ENCODE measurements at places on chromosomes 6 and 20.

GRCh38 chr6:101883505-101883904 is 490.0 kb downstream of the GRIK2 start:
- no peak for DNase-seq

- DNase-seq = peak; percentile 99
These were observed 17.0 kb downstream of the GPX5 start for GRCh38 chr6:28542440-28543296.

DNA sequence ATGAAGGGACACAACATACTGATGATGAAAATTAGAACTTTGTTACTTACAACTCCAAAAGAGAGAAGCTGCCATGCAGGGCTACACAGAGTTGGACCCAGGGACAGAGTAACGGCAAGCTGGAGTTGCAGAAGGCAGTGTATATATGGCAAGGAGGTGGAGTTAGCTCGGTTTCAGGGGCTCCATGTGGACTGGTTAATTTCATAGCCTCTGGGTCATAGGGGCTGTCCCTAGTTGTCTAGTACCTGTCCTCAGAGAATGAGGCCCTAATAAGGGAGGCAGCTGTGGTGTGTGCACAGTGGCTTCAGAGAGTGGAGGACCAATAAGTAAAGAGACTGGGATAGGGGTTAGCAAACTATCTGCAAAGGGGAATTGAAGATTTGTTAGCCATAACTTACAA is 7.9 kb upstream of the ZSCAN12 start:
- no peak for DNase-seq

- DNase-seq = no peak
These were observed 44.8 kb upstream of the IYD start for GRCh38 chr6:150324044-150324443.

DNA sequence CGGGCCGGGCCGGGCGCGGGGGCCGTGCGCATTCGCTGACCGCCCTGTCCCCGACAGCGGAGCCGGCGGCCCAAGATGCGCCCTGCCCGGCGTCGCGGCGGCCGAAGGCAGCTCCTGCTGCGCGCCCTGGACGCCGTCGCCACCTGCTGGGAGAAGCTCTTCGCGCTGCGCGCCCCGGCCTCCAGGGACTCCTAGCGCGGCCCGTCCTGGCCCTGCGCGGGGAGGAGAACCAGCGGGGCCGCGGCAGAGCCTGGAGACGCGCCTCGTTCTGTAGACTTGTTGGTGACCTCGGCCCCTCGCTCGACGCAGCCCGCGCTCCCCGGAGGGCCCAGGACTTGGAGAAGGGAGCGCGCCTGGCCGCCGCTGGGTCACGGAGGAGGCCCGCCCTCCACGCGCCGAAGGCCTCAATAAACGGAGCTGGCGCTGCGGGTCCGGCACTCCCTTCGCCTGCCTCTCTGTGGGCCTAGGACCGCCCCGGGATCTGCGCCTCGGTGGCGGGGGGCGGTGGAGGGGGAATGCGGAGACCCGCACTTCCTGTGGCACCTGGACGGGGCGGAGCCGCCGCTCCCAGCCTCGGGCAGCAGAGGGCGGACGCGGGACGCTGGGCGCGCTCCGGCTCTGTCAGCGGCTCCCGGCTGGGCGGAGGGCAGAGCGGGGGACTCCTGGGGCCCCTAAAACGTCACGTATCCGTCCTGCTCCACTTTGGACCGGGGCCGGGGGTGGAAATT is 2.7 kb downstream of the C20orf204 start:
- peak; percentile 78 for DNase-seq

DNA sequence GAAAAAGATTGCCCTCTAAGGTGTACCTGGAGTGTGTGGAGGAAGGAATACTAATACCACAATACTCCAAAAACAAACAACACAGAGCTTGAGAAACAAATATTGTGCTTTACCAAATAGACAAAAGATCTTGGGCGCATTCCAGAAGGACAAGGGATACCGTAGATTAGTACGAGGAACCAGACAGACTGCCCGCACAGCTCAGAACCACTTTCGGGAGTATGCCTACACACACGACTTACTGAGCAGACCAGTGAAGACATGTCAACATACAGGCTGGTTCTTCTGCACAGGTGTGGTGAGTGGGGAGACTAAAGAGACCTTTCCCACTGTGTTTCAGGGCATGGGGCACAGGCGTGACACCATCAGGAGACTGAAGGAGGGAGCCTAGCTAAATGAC is 15.8 kb upstream of the FOXQ1 start:
- no peak for DNase-seq

- no peak for DNase-seq
These were observed 404.3 kb upstream of the SLC35B3 start for GRCh38 chr6:8839626-8840025.

DNA sequence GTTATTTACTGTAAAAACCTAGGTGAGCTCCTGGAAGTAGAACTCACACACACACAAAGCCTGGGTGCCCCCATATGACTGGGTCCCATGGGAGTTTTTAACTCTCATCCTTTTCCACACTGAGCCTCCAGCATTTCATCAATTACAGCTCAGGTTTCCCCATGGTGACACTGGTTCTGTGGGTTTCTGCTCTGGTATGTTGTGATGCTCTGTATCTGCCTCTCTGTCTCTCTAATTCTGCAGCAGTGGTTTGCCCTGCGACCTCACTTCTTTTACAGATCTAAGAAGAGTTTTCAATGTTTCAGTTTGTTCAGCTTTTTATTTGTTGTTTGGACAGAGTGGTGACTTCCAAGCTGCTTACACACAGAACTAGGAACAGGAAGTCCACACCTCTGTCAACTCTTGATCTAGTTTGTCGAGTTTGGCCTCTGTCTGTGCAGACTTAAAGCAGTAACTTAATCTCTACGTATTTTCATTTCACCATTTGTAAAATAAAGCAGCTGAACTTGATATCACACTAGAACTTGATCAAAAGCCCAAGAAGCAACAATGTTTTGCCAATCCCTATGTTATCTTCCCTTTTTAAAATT is 554.3 kb downstream of the EPHA7 start:
- no peak for DNase-seq

DNA sequence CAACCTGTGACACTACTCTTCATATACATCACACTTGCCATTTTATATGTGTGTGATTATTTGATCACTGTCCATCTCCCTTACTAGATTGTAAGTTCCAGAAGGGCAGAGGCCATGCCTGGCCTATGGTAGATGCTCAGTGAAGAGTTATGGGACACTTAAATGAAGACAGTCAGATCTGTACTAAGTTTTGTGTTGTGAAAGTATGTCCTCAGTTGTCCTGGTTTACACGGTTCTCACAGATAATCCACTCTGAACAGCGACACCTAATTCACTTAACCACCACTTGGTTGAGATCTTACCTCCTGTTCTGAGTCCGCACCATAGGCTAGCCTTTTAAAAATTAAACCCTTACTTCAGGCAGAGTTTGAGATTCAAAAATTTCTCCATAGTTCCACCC is 434.1 kb upstream of the SOX4 start:
- no peak for DNase-seq

DNA sequence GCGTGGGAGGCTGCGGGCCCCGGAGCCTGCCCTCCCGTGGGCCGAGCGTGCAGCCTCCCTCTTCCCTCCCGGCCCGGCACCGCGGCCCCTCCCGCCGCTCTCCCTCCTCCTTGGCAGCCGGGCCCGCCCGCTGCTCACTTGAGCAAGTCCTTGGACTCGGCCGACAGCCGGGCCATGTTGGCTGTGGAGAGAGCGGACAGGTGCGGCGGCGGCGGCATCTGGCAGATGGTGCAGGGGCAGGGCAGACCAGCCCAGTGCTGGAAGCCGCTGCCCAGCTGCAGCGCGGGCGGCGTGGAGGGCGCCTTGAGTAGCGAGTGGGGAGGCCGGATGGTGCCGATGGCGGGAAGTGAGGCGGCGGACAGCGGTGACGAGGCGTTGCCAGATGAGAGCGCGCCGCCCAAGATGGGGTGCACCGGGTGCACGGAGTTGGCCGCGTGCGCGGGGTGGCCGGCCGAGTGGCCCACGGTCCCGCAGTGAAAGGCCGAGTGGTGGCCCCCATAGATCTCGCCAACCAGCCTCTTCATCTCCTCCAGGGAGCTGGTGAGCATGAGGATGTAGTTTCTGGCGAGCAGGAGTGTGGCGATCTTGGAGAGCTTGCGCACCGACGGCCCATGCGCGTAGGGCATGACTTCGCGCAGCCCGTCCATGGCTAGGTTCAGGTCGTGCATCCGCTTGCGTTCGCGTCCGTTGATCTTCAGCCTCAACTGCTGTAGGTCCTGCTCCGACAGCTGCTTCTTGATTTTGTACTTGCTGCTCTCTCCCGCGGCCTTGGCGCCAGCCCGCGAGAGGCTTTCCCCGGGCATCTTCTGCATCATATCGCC is 766 bp downstream of the OLIG3 start:
- DNase-seq = peak; percentile 57

- DNase-seq = no peak
These were observed 199.3 kb upstream of the FLRT3 start for GRCh38 chr20:14536738-14537137.

- no peak for DNase-seq
These were observed 218.1 kb upstream of the SOX4 start for GRCh38 chr6:21375151-21376116.

GRCh38 chr6:11976489-11976888 is 35.6 kb upstream of the HIVEP1 start:
- DNase-seq = no peak

- no peak for DNase-seq
These were observed 94.5 kb upstream of the ANKEF1 start for GRCh38 chr20:9940329-9940728.

GRCh38 chr6:16576451-16577368 is 184.6 kb downstream of the ATXN1 start:
- no peak for DNase-seq

DNA sequence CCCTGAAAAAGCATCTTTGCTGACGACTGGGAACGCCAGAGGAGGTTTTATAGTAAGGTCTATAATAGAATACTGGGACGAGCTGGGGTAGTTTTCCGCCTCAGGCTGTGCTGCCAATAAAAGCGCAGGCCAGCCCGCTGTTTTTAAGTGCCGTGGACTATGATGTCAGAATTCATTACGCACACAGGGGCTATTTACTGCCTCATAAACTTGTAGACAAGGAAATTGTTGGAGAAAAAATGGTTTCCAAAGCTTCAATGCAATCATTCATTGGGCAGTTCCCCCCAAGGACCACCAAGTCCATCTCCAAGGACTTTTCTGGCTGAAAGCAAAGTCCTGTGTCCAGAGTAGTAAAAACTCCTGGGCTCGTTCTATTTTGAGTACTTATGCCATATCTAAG is 20.4 kb upstream of the FOXF2 start:
- DNase-seq = no peak

DNA sequence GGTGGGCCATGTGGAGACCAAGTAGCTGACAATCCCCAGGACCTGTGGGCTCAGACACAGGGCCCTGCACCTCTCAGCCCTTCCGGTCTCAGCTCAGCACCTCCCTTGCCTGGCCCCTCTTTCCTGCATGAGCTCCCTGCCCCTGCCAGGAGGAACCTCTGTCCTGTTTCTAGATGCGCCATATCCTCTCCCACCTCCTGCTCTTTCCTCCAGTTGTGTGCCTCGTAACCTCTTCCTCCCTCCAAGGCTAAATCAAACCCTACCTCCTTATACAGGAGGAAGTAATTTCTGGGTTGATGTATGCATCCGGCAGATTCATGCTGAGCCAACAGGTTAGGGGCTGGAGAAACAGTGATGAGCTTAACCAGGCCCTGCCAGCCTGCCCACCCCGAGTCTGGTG is 30.9 kb downstream of the ITPR3 start:
- DNase-seq = no peak

GRCh38 chr20:47583551-47583950 is 81.9 kb downstream of the NCOA3 start:
- DNase-seq = no peak

- no peak for DNase-seq
These were observed 50.9 kb upstream of the TNFAIP3 start for GRCh38 chr6:137816133-137816579.

DNA sequence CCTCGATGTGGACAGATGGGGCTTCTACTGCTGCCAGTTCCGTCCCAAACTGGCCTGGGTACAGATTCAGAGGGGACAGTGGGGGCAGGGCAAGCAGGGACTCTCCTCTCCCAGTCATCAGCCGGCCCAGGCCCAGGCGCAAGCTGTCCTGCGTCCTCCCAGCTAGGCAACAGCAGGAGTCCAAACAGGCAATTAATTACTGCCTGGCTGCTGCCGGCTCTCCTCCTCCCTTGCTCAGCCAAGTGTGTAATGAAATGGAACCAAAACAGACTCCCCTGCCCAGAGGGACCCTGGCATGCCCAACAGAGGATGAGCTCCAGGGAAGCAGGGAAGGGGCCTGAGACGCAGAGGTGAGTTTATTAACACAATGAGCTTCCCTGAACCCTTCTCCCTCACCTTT is 17.8 kb upstream of the SLC32A1 start:
- DNase-seq = peak; percentile 13

- DNase-seq = peak; percentile 66
These were observed 4.4 kb downstream of the FIG4 start for GRCh38 chr6:109695468-109695867.

DNA sequence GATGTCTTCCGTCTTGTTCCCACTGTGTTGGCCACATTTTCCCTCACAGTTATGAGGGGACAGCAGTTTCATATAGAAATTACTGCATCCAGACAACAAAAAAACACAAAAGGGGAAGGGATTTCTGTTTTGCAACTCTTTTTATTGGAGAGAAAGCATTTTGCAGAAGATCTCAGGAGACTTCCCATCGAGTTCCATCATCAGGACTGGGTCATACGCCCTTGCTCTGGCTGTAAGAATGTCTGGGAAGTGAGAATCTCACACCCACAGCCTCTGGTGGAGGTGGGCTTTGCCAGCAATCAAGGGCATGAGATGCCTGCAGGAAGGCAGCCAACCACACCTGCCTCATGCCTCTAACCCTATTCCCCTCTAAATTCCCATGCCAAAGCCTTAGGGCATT is 5.8 kb upstream of the IGF2R start:
- no peak for DNase-seq

DNA sequence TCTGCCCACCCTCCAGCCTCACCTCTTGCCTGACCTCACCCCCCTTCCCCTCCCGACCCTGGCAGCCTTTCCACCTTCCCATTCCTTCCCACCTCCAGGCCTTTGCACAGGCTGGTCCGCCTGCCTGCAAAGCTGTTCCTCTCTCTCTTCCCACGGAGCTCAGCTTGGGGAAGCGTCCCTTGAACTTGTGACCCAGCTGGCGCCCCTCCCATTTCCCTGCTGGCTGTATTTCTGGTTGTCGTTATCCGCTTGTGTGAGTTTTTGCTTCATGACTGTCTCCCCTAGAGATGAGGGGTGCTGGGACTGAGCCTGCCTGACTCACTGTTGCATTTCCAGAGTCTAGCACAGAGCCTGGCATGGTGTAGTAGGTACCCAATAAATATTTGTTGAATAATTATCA is 32.5 kb downstream of the VSTM2L start:
- DNase-seq = no peak
